Cortex of kidney (tissue), 1 donor: ENCODE measurements at places on chromosomes 3 and 15.

DNA sequence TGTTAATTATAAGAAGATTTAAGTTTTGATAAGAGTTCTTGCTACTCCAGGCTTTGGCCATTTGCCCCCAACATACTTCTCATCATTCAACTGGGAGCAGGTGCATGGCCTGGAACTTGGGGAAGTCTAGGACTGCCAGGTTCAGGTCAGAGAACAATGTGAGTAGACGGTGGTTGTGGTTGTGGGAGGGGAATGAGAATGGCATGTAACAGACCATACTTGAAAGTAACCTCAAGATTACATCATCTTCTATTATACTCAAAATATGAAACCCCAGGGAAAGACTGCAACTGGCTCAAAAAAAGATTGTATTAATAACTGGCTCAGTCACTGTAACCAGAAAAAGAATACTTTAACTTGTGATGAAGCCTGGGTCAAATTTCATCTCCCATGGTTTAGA lies 364.9 kb upstream of the DPPA4 start:
- DNase-seq = no peak

- DNase-seq = no peak
Measured at GRCh38 chr3:165339753-165340152, 143.6 kb upstream of the SLITRK3 start.

- no peak for DNase-seq
Measured at GRCh38 chr3:181329024-181329423, 339.5 kb upstream of the DNAJC19 start.

DNA sequence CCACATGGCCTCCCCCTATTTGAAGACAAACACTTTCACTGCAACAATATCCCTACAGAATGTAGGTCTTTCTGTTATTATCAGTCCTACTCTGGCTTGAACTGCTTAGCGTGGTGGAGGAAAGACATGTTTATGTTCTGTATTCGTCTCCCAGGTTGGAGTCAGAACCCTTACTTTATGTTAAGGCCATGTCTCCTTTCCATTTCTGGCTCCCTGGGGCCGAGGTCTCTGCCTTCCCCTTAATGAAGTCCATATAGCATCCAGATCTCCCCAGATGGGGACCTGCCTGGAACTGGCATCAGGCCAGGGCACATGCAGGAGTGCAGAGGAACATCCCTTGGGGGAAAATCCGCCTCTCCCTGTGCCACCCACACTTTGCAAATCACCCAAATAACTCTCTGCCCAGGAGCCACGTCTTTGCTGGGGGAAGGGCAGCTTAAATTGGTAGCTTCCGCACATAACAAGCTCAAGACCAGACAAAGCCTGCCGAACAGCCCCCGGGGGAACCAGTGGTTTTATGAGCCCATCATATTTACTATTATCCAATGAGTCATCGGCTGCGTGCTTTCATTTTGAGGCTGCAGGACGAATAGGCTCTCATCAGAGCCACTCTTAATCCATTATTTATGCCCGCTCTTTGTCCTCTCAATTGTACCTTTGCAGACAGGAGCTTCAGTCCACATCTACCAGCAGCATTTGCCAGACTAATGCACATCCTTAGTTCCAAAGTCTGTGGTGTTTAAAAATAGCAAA lies 237.0 kb downstream of the UACA start:
- no peak for DNase-seq

DNA sequence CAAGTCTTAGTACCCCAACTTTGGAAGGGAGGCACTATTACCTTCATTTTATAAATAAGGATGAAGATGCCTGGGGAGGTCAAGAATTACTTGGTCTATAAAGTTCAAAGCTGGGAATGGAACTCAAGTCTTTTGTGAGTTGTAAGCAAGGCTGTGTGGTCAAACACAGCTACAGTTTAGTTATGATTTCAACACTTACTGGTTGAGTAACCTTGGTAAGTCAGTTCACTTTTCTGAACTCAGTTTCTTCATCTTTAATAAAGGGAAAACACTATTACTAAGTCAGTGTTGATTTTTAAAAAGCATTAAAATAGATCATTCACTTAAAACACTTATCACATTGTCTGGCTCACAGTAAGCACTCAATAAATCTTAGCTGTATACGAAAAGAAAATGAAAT lies 200.4 kb upstream of the ADAMTS9 start:
- DNase-seq = no peak

DNA sequence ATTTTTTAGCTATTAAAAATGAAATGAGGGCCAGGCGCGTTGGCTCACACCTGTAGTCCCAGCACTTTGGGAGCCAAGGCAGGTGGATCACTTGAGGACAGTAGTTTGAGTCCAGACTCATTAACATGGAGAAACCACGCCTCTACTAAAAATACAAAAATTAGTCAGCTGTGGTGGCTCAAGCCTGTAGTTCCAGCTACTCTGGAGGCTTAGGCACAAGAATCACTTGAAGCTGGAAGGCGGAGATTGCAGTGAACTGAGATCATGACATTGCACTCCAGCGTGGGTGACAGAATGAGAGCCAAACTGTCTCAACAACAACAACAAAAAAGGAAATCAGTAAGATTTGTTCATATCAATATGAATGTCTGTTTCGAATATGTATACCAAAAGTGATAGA lies 517.1 kb downstream of the ROBO1 start:
- no peak for DNase-seq

DNA sequence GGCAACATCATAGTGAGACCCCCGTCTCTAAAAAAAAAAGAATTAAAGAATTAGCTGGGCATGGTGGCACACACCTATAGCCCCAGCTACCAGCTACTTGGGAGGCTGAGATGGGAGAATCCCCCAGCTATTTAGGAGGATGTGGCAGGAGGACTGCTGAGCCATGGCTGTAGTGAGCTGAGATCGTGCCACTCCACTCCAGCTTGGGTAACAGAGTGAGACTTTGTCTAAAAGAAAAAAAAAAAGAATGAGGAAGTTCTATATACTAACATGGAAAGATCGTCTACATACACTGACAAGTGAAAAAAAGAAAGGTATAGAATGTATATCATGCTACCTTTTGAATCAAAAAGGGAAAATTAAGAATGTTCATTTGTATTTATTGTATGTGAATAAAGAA lies 83.9 kb upstream of the CDAN1 start:
- DNase-seq = no peak

DNA sequence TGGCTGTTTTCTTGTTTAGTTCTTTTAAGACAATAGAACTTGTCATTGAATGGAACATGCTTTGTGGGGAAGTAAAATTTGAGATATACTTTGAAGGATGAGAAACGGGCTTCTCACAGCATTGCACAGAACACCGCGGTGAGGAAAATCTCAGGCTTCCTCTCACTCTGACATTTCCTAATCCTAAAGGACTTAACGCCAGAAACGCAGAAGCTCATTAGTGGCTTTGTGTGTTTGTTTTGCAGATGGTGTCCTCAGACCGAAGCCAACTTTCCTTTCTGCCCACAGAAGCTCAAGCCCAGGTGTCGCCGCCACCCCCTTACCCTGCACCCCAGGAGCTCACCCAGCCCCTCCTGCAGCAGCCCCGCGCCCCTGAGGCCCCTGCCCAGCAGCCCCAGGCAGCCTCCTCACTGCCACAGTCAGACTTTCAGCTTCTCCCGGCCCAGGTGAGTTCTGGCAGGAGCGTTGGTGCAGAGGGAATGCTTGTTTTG lies 78.9 kb upstream of the BLM start:
- DNase-seq = no peak

GRCh38 chr3:123656691-123657090 lies 71.8 kb upstream of the HACD2 start:
- no peak for DNase-seq
